Muscle of leg (tissue), 16 donors: ENCODE measurements at places on chromosomes 7 and 10. TPM values are rescaled to one million over a fixed set of nuclear protein-coding genes. Genes with fewer than 3 reads are reported as not detected.

DNA sequence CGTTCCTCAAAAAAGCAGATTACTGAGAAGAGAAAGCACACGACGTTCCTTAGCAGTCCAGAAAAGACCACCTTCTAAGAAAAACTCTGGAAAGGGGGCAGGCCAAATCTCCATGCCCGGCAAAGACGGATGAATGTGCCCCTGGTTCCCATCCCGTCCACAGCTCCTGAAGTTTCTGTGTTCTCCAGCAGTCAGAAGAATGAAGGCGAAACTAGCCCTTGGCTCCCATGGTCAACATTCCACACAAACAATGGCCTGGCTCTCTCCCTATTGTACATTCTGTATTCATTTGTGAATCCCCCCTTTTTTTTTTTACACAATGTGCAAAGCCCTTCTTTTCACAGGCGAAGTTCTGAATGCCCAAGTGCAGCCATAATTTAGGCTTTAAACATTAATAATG is 5.3 kb downstream of the CTBP2 start:
- DNase-seq: no peak

DNA sequence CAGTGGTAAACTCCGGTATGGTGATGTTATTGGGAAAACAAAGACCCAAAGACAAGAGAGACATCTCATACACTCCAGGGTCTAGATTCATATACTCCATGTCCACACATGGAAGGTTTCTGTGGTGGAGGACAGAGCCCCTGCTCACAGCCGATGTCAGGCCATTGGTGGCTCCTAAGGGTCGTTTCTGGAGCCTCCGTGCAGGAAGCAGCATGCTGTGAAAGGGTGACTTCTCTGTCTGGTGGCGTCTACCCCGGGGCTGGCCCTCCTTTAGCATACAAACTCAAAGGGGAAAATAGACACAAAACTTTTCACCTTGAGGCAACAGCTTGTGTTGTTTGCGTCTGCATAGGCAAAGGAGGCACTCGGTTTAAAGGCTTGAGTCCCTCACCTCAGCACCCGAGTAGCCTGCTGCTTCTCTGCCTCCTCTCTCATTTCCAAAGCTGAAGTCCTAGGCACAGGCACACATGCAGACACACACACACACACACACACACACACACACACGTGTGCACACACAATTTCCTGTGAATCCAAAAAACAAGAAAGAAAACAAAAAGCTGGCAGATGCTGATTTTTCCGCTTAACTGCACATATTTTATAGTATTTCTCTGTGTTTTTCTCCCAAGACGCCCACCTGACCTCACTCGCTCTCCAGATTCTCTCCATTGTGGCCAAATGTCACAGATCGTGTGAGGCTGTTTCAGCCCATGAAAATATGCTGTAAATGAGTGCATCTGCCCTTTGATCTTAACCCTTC is 601.4 kb upstream of the MGMT start:
- DNase-seq: peak; percentile 95

DNA sequence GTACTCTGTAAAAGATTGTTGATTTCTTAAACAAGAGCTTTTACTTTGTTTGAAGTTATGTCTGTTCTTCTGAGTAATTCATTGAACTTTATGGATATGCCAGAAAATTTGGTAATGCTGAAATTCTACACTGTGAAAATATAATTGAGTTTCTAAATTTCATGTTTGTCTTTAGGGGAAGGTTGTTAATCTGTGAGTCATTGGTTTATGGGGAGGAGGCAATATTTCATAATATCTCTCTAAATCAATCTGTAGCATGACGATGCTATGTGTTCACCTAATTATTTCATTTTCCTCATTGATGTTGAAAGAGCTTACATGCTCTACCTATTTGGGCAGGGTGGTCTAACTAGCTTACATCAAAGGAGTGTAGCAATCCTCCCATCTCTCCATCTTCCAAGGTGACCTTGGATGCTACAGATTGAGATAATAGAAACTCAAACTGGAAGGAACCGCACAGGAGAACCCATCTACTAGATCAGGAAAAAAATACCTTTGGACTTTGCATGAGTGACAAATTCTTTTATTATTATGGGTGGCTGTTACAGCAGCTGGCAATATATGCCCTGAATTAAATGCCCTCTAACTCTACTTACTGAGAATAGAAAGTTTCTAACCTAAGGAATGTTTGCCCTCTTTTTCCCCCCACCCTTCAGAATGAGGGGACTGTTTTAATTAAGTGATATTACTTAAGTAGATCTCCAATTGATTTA is 8.4 kb upstream of the SNX13 start:
- no peak for DNase-seq

DNA sequence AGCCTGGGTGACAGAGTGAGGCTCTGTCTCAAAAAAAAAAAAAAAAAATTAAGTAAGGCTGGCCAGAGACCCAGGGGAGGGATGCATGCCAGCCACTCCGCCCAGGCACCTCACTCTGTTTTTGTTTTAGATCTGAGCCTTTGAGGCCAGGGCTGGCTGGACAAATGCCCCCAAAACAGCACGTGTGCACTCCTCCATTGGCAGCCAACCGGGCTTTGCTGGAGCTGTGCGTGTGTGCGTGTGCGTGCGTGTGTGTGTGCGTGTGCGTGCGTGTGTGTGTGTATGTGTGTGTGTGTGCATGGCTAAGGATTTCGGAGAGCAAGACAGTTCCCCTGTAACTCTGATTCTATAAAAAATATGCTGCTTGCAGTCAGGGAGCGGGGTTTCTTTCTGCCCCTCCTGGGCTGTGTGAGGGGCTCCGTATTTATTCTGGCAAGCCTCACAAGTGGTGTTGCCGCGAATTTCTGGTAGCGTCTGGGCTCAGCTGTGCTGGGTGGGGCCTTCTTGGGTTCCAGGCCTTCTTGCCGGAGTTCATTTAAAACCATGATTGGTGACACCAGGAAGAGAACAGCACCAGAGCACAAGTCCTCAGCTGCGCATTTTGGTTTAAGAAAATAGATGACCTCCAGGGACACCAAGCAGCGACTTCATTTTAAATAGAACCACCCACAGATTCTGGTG is 28.1 kb upstream of the UNCX start:
- DNase-seq: no peak

DNA sequence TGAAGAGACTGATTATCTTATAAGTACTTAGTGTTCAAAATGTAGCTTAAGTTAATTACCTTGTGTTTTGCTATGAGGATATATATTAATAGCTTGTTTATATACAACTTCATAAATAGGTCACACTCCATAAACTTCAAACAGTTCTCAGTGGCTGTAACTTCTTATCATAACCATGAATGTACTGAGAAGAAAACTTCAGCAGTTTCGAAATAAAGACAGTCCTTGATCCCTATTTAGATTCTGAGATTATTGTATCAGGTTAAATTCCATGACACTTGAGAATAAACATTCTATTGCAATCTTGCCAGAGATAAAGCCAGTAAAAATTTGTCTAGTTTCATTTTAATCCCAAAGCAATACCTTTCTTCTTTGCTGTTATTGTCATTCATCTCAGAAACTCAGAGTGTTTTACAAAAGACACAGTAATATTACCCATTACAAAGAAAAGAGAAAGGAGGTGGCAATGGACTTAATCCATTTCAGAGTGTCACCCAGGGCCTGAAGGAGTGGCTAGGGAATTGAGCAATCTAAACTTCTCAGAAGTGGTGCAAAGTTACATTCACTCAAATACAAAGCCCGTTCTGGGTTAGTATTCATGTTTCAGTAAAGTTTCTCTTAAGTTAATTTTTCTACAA is 403.6 kb downstream of the SEMA3D start:
- DNase-seq: no peak

- DNase-seq: peak; percentile 7
Observed at GRCh38 chr7:38938001-38938485, 29.1 kb upstream of the VPS41 start.

- DNase-seq: no peak
Observed at GRCh38 chr10:46070749-46071148, 24.7 kb upstream of the MSMB start.

DNA sequence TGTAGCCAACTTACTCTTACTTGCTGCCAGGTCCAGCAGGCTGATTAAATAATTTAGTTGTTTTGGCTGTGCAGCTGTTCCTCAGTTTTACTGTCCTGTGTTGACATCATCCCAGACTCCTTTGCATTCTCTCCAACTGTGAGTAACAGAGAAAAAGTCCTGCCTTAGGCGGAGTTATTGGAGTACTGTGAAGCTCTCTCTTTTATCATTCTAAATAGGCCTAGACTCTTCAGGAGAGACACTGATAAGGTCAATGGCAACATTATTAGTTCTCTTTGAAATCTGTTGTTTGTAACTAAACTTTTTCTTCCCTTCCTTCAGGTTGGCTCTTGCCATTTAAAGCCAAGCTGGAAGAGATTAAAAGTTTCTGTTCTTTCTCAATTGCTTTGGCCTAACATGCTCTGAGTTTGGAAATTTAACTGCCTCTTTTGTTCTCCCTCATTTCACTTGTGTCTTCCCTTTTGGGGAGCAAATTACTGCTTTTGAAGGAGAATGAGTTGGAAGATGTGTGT is 215.7 kb upstream of the CSTF2T start:
- peak; percentile 83 for DNase-seq

GRCh38 chr7:91378131-91378530 is 113.9 kb downstream of the FZD1 start:
- DNase-seq: no peak

DNA sequence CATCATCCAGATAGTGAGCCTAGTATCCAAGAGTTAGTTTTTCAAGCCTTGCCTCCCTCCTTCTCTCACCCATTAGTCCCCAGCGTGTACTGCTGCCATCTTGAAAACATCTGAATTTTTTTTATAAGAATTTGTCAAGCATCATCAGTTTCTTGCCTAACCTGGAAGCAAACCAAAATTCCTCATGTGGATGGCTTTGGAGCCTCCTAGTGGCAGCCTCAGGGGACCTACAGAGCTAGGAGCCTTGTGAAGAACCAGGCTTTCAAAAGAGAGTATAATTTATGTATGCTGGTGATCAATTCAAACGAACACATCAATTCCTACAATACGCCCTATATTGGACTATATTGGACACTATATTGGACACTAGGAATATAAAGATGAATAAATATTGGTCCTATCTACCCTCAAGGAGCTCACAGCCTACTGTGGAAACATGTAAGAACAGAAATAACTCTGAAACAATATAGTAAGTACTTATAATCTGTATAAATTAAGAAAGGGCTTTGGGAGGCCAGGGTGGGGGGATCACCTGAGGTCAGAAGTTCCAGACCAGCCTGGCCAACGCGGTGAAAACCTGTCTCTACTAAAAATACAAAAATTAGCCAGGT is 63.4 kb downstream of the HPSE2 start:
- peak; percentile 17 for DNase-seq

- DNase-seq: peak; percentile 66
Observed at GRCh38 chr7:7639847-7640220, 718 bp upstream of the UMAD1 start.

- DNase-seq: no peak
Observed at GRCh38 chr10:24000271-24000813, 208.6 kb upstream of the KIAA1217 start.

- peak; percentile 52 for DNase-seq
Observed at GRCh38 chr7:85823396-85824080, 636.7 kb upstream of the SEMA3D start.

DNA sequence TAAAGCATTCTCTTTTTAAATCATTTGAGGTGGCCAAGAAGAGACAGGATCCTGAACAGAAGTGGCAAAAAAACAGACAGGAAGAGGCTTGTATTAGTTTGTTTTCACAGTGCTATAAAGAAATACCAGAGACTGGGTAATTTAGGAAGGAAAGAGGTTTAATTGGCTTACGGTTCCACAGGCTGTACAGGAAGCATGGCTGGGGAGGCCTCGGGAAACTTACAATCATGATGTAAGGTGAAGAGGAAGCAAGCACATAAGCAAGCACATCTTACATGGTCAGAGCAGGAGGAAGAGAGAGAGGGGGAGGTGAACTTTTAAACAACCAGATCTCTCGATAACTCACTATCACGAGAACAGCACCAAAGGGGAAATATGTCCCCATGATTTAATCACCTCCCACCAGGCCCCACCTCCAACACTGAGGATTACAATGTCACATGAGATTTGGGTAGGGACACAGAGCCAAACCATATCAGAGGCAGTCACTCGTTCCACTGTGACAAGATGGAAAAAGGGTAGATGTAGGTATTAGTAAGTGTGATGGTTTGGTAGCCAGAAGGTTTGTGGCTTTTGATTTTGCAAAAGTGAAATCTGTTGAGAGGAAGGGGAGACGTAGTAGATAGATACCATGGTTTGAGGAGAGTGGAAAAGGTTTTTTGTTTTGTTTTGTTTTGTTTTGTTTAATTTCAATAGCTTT is 5.1 kb downstream of the MSRB2 start:
- no peak for DNase-seq

- no peak for DNase-seq
Observed at GRCh38 chr7:45695249-45695995, 121.3 kb downstream of the ADCY1 start.

GRCh38 chr10:61330669-61331068 is 122.5 kb downstream of the TMEM26 start:
- DNase-seq: no peak

DNA sequence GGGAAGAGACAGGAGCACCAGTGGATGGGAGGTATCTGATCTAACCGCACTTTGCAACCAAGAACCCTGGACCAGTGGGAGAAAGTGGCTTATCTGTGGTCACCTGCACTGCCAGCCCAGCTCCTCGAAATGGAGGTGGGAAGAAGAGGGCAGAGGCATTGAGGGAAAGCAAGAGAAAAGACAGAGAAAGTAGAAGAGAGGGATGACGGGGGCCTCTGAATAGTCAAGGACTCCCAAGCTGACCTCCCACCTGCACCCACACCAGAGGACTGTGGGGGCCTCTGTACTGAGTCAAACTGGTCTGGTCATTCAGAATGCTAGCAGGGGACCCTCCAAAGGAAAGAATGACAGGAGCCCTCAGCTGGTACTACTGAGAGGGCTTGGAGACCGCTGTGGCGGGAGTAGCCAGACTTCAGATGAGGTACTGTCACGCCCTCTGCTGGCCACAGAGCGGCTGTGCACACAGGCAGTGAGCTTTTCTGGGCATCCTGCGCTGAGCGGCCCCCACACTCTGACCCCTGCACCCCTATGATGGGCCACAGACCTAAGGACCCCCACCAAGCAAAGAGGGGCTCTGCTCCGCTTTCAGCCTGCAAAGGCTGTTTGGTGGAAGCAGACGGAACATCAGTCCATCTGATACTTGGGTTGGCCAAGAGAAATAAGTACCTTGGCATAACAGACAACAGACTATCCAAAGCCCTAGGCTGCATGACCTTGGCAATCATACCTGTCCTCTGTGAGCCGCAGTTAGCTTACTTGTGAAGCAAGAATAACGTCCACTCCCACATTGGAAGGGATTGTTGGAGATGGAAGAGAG is 112.9 kb downstream of the COL13A1 start:
- peak; percentile 79 for DNase-seq

Gene DNAH11
- 0.13 TPM for total RNA-seq

Gene TAS2R5
- 1.1 TPM for total RNA-seq

Gene OPN1SW
- not detected for total RNA-seq

Gene SPOCK2
- total RNA-seq: 3.7 TPM

Gene CLCN1
- 1.1 TPM for total RNA-seq

Gene TACC2
- total RNA-seq: 53.6 TPM

Gene NRAP
- 14.6 TPM for total RNA-seq

Gene LEP
- not detected for total RNA-seq

Gene HECW1
- total RNA-seq: 0.13 TPM

Gene OR6B1
- not detected for total RNA-seq

Gene MRM2
- 26.7 TPM for total RNA-seq

Gene SPDYE2
- 0.04 TPM for total RNA-seq

Gene INA
- total RNA-seq: 0.13 TPM

Gene WNT8B
- not detected for total RNA-seq
